CD4-positive, alpha-beta T cell treated with Interleukin-17A for 4 hours (primary cell): ENCODE measurements at places on chromosomes 2 and 18.

DNA sequence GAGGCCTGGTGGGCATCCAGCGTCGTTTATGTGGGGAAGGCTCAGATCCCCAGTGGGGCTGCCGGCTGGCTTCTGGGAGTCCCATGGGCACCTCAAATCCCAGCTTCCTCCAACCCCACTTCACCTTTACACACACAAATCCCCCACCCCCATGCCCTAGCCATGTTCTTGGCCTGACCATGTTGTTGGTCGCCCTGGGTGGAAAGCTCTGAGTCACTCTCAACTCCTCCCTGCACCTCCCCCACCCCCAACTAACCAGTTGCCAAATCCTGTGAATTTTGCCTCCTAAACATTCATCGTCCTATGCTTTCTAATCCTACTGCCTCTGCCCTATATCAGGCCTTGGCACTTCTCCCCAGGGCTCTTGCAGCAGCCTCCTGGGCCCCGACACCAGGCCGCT, 6.4 kb downstream of the TNS1 start:
- no peak for DNase-seq

GRCh38 chr2:182952741-182953450, 85.4 kb downstream of the NCKAP1 start:
- DNase-seq: no peak

- no peak for DNase-seq
These were observed 4.9 kb downstream of the CREG2 start for GRCh38 chr2:101382442-101382841.

DNA sequence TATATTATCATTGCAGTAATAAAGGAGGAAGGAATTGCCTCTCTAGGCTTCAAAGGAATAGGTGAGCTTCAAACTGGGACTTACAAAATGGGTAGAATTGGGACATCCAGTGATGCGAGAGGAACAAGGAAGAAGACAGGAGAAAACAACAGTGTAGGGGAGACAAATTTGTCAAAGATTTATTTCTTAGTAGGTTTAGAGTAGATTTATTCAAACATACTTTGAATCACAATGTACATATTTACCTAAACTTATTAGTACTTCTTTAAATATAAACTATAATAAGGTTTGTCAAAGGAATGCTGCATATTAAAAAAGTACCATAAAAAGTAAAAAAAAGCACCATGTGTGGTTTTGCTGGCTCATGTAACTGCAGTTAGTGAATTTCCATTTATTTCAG, 161.4 kb upstream of the CDH2 start:
- DNase-seq: no peak
